SK-N-MC (cell line): ENCODE measurements at places on chromosomes 2 and 18.

DNA sequence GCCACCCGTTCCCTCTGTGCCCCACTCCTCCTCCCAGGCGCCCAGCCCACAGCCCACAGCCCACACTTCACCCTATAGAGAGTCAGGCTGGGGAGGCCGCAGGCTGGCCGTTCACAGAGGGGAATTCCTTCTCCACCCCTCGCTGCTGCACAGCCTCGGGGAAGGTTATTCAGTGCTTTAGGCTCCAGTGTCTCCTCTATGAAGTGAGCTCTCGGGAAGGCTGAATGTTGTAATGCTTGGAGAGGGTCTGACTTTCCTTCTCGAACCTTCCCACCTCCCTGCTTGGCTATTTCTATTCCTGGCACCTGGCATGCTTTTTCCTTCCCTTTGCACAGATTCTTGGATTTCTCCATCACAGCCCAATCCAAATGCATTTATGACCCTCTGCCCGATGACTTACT is 62.5 kb upstream of the SMAD7 start:
- DNase-seq = no peak

DNA sequence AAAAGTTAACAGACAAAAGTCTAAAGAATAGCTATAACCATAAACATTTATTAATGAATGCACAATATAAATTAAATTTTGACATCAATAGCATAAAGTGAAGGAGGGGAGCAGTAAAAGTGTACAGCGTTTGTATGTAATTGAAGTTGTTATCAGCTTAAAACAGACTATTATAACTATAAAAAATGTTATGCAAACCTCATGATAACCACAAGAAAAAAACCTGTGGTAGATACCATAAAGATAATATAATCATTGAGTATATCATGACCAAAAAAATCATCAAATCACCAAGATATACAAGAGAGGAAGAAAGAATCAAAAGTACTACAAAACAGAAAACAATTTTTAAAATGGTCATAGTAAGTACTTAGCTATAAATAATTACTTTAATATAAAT is 122.1 kb upstream of the ID2 start:
- no peak for DNase-seq

- no peak for DNase-seq
Observed at GRCh38 chr2:50148632-50149031, 883.3 kb downstream of the NRXN1 start.

- no peak for DNase-seq
Observed at GRCh38 chr18:78765637-78766281, 213.9 kb upstream of the SALL3 start.

GRCh38 chr2:239379641-239380170 is 21.1 kb downstream of the HDAC4 start:
- no peak for DNase-seq

GRCh38 chr2:178241844-178242551 is 47.7 kb downstream of the OSBPL6 start:
- DNase-seq = peak; percentile 22

GRCh38 chr18:8703781-8704301 is 1.5 kb upstream of the MTCL1 start:
- no peak for DNase-seq

GRCh38 chr2:46098621-46099062 is 198.6 kb upstream of the EPAS1 start:
- DNase-seq = no peak

- no peak for DNase-seq
Observed at GRCh38 chr2:178197791-178198190, 3.5 kb downstream of the OSBPL6 start.

DNA sequence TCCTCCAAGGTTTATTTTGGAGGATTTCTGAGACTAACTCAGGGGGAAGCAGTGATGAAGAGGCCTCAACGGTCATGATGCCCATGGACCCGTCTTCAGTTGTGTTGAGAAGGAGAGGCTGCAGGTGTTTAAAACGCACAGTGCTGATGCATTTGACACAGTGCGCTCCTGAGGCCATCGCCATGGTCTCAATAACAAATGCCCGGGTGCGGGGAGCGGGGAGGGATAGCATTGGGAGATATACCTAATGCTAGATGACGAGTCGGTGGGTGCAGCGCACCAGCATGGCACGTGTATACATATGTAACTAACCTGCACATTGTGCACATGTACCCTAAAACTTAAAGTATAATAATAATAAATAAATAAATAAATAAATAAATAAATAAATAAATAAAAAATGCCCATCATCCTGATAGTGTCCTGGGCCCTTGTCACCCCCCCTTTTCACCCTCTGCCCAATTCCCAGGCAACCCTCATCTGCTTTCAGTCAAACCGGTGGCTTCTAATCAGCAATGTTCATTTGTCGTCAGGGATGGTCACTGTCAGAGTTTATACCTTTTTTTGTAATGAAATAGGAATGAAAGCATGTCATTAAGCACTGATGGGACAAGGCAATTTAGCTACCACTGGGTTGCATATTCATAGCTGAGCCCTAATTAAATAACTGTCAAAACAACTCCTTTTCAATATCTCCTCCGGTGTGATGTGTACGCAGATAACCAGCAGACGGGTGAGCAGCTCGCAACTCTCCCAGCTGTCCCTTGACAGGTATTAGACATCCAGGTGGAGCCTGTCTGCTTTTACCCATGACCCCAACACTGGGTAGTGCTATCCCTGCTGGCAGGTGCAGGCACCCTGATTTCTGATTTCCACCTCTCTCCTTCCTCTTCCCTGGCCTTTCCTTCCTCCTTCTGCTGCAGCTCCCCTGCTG is 95.9 kb downstream of the KCNF1 start:
- no peak for DNase-seq

GRCh38 chr2:207867056-207867455 is 97.3 kb upstream of the FZD5 start:
- DNase-seq = no peak

DNA sequence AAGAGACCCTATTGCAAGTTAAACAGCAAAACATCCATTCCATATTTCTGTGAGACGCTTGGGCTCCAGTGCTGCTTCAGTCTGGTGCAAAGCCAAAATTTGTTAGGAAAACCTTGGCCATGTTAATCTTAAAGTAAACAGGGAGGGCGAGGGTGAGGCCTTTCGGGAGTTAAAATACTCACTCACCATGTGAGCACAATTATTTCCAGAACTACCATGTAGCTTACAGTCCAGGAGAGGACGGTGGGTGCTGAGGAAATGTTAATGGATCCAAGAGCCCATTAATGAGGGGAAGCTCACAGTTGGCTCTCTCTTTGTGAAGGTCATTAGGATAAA is 286.4 kb downstream of the SLC8A1 start:
- DNase-seq = no peak

DNA sequence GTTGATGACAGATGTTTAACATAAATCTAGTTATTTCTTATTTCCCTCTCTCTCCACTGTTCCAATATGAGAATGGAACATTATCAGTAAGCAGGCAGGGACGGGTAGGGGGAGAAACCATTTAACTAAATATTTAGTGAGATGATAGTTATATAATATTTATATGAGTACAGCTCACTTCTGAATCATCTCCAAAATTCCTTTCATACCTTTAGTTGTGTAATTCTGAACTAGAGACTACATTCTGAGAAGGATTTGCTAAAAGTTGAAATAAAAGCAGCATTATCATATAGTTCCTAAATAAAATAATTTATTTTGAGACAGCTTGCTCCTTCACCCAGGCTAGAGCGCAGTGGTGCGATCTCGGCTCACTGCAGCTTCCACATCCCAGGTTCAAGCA is 41.4 kb downstream of the B4GALT6 start:
- no peak for DNase-seq

DNA sequence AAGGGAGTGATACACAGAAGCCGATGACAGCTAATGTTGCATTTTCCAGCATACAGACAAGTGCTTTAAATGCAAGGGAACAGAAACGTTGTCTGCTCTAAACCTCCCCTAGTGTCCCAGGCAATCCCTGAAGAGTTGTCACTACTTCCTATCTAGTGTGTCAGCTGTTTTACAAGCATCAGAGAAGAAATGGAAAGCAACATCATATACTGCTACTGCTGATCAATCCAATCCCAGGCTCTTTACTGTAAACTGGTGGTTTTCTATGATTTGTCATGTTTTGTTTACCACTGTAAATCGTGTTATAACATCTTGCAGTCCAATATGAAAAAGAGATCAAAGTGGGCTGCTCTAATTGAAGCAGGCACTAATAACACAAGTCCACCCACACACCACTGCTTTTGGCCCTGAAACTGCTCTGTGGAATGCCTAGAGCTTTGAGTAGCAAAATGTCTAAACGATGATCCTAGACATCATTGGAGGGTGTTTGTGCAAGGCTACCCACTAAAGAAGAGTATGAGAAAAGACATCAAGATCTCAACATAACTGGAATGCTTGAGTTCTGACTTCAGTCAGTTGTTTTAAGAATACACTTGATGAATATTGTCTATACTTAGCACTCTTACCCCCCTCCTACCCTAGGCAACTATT is 18.1 kb upstream of the ROCK1 start:
- DNase-seq = no peak
